ENCODE measurements at places on chromosomes 2 and 18.

- no peak for DNase-seq
Observed at GRCh38 chr2:167215595-167215994, 327.3 kb downstream of the XIRP2 start.

- no peak for DNase-seq
Observed at GRCh38 chr2:119142824-119143223, 15.7 kb downstream of the C1QL2 start.

DNA sequence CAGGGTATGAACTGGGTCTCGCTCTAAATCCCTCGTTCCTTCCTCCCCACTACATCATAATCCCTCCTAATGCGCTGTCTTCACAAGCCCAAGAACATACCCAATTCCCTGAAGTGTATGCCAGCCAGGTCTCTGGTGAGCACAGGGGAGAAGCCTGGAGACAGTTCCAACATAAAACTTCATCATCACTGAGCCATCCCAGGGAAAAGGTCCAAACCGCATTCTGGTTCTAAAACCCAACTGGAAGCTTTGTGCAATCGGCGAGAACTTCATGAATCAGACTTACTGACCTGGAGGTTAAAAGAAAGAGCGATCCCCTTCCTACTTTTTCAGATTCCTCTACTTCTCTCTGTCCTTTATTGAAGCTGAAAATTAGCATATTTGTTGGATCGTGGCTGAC lies 132.7 kb downstream of the ALPK2 start:
- no peak for DNase-seq

- no peak for DNase-seq
Observed at GRCh38 chr2:106117347-106117746, 76.8 kb downstream of the UXS1 start.
